A549 treated with Mapracorat at 1 μM for 4 hours (cell line): ENCODE measurements at places on chromosomes 11 and 22. TPM values are rescaled to one million over a fixed set of nuclear protein-coding genes. Genes with fewer than 3 reads are reported as not detected.

Gene PTPRJ
- total RNA-seq: 33.2 to 50.6 TPM (median 47.0 TPM) in 5 replicates

Gene MICAL2
- 116 to 167 TPM (median 148 TPM) in 5 replicates for total RNA-seq

Gene NDUFC2
- total RNA-seq: 244 to 268 TPM (median 248 TPM) in 5 replicates

Gene IGLL1
- total RNA-seq: not detected in 5 replicates

Gene SLC29A2
- total RNA-seq: 6.4 to 7.5 TPM (median 6.8 TPM) in 5 replicates

Gene GPR83
- total RNA-seq: 0.05 to 0.07 TPM (median 0.06 TPM) in 5 replicates

Gene BTBD18
- not detected in 5 replicates for total RNA-seq

Gene KLHDC7B
- 0.03 TPM in 2 of 5 replicates, not detected in the others for total RNA-seq

Gene DCHS1
- total RNA-seq: 0.06 to 0.12 TPM (median 0.10 TPM) in 5 replicates

Gene JHY
- total RNA-seq: 3.0 to 3.8 TPM (median 3.7 TPM) in 5 replicates

Gene HOATZ
- not detected in 5 replicates for total RNA-seq
